Mesothelial cell of epicardium (in vitro differentiated cells): ENCODE measurements at places on chromosomes 12 and 14.

DNA sequence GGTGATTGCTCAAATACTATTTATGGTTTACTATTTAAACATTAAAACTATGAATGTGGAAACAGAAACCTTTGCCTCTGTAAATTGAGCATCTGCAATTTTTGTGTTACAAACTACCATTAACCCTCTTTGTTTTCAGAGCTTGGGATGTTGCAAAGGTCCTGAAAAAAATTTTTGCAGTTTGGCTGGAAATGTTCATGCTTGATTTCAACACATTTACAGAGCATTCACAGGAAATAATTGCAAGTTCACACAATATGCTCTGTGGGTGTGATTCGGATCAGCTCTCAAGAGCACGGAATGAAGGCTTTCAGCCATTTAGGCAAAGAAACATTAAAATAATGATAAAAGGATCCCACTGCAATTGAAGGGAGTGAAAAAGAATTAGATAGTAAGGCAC, 232.9 kb downstream of the ATP23 start:
- DNase-seq = no peak

GRCh38 chr14:74954947-74955228, 509 bp downstream of the PGF start:
- DNase-seq = no peak

DNA sequence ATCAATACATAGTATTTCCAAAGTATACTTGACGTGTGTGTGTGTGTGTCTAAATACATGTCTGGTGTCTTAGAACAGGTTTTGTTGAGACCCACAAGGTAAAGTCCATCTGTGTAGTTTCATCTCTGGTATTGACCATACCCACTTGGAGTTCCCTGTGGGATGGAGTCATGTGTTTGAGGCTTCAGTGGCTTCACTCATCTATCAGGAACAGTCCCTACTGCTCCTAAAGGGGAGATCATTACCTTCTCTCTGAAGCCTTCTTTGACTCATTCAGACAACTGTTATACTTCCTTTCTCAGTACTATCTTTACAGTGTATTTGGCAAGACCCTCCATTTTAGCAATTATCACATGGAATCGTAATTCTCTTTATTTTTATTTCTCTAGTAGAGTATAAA, 14.2 kb downstream of the RAB21 start:
- DNase-seq = no peak

DNA sequence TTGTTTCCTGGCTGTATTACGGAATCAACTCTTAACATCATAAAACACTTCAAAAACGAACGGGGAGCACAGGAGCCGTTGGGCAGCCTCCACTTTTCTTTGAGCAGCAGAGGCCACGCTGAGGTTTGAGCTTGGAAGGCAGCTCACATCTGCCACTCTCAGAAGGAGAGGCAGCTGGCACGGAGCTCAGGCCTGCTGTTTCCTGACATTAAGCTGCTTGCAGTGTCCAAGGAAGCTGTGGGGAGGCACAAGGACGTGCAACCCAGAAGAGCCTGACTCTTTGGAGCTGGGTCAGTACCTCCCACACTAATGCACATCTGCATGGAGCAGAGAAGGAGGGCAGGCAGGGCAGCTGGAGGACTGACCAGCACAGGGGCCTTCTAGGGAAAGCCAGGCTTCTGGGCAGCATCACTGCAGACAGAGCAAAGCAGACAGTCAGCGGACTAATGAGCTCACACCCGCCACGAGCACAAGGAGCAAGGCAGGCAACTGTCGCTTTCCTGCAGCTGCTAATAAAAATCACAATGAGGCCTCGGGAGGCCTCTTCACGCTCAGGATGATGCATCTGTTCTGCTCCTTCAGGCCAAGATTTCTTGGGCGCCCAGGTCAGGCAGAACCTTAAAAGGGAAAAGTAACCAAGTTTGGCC, 211.1 kb downstream of the GLT1D1 start:
- no peak for DNase-seq

DNA sequence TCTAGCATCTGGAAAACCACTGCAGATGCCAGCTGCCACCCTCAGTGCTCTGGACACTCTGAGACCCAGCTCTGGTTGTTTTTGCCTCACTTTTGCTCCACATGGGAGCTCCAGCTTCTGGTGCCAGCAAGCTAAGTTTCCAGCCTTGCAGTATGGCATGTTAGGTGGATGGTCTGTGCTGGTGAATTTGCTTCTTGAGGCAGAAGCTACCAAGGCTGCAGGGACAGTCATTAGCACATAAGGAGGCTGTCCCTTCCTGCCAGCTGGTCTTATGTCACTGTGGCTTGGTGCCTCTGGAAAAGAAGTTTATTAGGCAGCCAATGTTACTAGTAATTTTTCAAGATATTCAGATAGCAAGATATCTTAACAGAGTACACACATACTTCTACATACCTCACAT, 64.2 kb upstream of the CSRP2 start:
- no peak for DNase-seq

DNA sequence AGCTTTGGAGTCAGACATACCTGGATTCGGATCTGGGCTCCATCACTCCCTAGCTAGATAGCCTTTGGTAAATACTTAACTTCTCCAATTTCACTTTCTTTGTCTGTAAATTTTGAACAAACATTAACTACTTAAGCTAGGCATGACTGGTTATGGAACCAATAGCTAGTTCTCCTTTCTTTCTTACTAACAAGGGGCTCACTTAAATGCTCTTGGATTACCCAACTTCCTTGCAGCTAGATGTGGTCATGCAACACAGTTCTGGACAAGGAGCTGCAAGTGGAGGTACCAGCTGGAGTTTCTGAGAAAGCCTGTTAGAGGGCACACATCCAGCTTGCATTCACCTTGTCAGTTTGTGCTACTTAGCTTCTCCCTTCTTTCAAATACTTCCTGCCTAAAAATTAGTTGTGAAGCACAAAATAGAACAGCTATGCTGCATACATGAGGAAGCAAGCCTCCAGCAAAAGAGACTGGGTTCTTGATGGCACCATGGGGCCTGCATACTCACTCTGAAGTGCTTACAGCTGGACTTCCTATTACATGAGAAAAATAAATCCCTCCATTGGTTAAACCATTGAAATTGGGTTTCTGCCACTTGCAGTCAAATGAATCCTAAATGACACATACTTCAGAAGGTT, 210.1 kb upstream of the EEA1 start:
- no peak for DNase-seq

DNA sequence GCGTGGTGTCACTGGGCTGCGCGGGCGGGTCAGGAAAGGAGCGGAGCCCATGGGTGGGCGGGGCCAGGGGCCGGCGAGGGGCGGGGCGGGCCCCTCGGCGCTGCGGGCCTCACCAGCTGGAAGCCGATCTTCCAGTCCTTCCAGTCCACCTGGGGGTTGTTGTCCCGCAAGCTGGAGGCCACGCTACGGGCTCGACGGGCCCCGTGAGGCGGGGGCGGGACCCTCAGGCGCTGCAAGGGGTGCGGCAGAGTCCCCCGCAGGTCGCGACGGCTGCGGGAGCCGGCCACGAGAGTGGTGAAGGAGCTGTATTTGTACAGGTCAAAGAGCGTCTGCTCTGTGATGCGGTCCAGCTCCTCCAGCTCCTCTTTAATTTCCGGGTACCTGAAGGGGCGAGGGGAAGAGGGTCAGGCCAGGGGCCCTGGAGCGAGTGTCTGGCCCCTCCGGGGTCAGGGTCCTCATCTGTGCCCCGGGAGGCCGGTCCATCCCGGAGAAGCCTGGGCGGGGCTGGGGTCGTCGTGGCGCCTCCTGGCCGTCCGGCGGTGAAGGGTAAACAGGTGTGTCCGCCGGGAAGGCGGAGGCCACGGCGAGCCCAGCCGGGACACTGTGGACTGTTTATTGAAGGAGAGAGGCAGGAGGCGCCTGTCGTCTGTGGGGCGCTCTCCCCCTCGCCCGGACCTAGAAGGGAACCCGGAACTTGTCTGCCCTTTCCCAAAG, 11.9 kb downstream of the SCNN1A start:
- no peak for DNase-seq

GRCh38 chr14:65703996-65704395, 291.5 kb downstream of the FUT8 start:
- no peak for DNase-seq

DNA sequence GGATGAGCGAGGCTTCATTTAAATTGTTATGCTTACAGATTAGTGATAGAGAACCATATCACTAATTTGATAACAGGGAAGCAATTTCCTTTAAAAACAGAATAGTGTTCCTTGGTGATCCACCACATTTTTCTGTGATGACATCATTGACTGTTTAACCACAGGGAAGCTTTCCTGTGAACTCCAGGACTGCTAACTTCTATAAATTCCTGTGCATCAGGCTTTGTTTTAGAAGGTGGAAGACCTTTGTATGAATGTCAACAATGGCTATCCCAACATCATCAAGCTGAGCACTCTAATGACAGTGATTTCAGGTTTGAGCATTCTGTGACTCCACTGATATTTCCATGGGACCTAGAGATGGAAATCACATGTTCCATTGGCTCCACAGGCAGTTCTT, 177.1 kb downstream of the RMST start:
- no peak for DNase-seq

- DNase-seq = peak; percentile 42
These were observed 473.0 kb downstream of the DPF3 start for GRCh38 chr14:72420749-72421474.

DNA sequence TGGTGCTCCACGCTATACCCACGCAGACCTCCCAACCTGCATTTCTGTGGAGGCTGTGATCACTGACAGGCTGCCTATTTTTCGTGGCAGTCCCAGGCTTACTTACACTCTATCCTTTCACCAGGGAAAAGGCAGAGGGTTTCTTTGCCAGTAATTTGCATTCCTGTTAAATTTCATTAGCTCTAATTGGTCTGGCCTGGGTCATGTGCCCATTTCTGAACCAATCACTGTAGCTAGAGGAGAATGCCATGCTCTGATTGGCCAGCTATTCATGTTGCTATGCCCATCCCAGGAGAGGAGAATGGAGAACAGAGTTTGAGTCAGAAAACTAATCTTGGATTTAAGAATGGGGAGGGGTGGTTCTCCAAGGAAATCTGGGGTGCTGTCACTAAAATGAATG, 43.2 kb upstream of the TUNAR start:
- DNase-seq = peak; percentile 9

DNA sequence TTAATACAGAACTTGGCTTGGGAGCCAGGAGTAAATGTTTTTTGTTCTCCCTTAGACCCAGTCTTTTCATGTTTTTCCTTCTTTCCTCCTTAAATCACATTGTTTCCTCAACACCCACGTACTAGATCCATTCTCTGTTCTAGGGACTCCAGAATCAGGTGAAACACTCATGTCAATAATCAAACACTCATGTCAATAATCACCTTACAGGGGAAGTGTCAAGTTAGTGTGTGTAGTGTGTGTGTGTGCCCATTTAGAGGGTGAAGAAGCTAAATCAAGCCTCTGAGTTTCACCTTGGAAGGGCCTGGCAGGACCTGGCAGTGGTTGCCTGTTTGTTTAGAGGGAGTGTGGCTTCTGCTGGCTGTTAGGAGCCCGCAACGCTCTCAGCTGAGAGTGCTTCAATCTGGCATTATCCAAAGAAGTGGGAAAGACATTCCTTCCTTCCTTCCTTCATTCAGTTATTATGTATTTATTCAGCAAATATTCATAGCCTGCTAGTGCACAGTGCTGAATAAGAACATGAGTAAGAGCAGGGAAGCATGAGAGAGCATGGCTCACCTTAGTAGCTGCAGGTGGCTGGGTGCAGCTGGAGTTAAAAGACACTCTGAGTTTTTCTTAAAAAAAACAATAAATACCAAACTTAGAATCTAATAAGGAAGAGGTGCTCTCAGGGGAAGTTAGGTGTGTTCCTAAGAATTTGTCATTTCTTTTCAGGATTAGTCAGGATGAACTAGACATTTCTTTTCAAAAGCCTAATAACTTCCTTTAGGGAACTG, 17.6 kb upstream of the EID3 start:
- DNase-seq = no peak

DNA sequence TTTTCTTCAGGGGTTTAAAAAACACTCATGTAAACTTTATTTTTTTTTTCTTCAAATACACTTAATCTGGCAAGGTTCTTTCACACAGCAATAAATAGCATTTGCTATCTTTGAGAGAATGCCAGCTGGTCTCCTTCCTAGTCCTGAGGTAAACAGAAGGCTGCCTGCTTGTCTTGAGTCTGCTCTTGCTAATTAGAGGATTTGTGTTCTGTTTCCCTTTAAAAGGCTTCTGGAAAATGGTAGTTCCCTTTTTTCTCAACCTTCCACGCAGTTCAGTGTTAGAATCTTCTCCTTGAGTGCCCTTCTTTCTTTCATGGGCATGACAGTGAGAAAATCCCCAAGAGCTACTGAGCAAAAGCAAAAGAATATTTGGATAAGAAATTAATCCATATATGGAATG, 92.3 kb upstream of the DCN start:
- no peak for DNase-seq

DNA sequence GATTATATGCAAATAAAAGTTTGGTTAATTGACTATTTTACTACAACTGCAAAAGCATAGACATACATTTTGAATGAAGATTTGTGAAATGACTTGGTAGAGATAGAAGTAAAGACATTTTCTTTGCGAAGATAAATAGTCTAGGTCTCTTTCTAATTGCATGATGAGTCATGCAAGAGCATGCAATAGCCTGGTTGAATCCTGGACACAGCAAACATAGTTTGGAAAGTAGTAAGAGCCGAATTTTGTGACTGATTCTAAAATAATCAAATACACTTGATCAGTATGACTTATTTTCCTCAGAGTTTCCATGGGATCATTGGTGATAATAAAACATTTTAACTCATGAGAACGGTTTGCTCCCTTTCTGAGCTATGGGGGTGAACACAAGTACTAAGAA, 27.7 kb upstream of the CAND1 start:
- no peak for DNase-seq

- DNase-seq = no peak
These were observed 93.7 kb downstream of the SPTSSA start for GRCh38 chr14:34368115-34368970.

GRCh38 chr12:107429006-107429705, 256.4 kb upstream of the PWP1 start:
- DNase-seq = no peak

- DNase-seq = no peak
These were observed 1238.5 kb downstream of the SLC16A7 start for GRCh38 chr12:60834372-60834771.

GRCh38 chr12:12916135-12916944, 25.0 kb downstream of the GPRC5A start:
- DNase-seq = peak; percentile 88

DNA sequence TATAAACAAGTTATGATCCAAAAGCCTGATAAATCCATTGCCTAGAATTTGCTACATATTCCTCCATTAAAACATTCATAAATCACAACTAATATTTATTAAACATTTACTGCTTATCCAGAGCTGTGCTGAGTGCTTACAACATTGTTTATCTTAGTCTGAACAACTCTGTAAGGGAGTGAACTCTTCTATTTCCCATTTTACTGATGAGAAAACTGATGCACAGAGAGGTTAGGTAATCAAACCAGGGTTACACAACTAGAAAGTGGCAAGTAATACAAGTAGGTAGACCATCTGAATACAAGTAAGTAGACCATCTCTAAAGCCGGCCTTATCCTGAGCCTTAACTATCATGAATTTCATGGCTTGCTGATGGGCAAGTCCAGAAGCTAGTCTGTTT, 39.5 kb downstream of the WASHC3 start:
- no peak for DNase-seq
